Tibial nerve (tissue), 4 donors: ENCODE measurements at places on chromosomes 11 and 22. TPM values are rescaled to one million over a fixed set of nuclear protein-coding genes. Genes with fewer than 3 reads are reported as not detected.
A peak's percentile ranks its signal among the peaks of the same experiment; 100 is the strongest.

DNA sequence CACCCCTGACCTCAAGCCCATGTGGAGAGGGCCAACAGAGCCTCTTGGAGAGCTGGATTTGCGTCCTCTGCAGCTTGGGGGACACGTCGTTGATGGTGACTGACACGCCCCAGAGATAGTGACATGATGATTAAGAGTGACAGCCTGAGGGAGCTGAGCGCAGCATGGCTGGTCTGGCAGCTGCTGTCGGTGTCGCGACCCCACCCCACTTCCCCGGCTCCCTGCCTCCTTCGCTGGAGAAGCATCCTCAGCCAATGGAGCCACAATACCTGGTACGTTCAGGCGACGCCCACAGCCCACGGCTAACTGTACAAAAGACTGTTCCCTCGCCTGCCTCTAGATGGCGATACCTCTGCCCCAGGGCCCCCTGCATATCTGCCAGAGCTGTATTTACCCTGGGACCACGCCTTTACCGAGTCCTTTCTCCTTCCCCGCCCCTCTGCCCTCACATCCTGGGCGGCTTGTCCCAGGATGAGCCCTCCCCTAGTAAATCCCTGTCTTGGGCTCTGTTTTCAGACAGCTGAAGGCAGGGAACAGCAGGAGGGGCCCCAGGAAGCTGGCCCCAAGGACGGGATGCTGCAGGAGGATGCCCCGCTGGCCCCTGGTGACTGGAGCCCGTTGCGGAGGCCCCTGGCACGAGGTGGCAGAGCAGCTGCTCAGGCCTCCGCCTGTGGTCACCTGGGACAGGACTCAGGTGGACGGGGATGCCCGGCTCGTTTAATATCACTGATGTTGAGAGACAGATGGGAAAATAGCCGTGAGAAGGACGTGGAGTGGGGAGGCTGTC is 90.6 kb downstream of the RPS6KA4 start:
- H3K4me1 ChIP-seq = peaks cover 13% of the 10 kb centered on the region
- no peaks in the 10 kb centered on the region for H3K27me3 ChIP-seq
- peak overlapping the region; percentile 26 for H3K27ac ChIP-seq
- DNase-seq = no peak

MS4A15 gene
- not detected for total RNA-seq

DNA sequence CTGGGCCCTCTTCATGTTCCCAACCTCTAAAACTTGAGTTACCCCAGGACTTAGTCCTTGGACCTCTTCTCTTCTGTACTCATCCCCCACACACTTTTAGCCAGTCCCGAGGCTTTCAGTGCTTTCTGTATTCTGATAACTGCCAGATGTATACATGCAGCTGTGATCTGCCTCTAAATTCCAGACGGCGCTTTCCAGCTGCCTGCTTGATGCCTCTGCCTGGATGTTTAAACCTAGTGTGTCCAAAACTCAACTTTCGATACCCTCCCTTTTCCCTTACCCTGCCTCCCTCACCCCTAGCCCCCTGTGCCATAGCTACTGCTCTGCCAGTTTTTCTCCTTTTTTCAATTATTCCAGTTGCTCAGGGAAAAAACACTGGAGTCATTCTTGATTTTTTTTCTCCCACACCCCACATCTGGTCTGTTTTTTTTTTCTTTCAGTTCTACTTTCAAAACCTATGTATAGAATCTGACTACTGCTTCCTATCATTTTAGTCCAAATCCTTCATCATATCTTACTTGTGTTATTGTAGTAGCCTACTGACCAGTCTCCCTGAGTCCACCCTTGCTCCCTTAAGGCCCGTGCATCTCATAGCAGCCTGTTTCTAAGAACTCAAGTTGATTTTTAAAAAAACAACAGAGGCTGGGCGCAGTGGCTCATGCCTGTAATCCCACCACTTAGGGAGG is 32.9 kb upstream of the TECTA start:
- H3K27me3 ChIP-seq = no peaks in the 10 kb centered on the region
- H3K4me3 ChIP-seq = no peak overlapping the region
- H3K27ac ChIP-seq = no peak overlapping the region
- no peak for DNase-seq

GRCh38 chr22:49934891-49935557 is 16.6 kb downstream of the CRELD2 start:
- peak; percentile 62 for DNase-seq
- H3K36me3 ChIP-seq = no peaks in the 10 kb centered on the region
- peaks cover 52% of the 10 kb centered on the region for H3K4me1 ChIP-seq
- H3K27me3 ChIP-seq = no peaks in the 10 kb centered on the region
- H3K4me3 ChIP-seq = peak overlapping the region; percentile 60
- H3K27ac ChIP-seq = peak overlapping the region; percentile 94
